ENCODE measurements at places on chromosomes 12 and 14.

- DNase-seq = peak; percentile 15
These were observed 313.1 kb downstream of the SLC6A15 start for GRCh38 chr12:84599539-84599938.

- DNase-seq = no peak
These were observed 11.6 kb downstream of the PTPRR start for GRCh38 chr12:70908978-70909377.

DNA sequence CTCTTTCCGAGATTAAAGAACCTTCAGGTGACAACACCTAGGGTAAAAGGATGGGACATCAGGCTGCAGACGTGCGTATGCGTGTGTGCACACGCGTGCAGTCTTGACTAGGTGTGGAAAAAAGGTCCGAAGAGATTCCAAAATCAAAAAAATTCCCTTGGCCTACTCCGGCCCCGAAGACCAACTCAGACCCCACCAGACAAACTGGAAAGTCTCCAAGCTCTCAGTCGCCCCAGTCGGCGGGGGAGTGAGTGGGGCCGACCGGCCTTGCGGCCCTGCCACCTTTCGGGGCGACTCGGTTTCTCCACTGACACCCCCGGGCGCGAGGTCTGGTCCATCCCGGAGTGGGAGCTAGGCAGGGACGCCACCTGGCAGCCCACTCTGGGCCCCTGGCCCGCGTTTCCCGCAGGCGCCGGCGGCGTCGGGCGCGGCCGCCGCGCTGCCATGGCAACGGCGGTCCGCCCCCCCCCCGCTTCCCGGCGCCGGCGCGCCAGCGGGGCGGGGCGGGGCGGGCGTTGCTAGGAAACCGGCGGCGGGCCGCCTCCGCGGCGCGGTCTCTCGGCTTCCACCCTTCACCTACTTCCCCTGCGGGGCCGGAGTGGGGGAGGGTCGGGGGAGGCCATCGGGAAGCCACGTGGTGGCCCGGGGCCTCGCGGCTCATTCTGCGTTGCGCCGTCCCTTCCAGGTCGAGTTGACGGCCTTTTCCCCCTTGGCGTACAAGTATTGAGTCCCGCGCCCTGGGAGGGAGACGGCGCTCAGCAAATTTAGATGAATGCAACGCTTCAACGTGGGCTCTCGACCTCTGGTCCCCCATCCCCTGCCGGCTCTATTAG is 253.1 kb downstream of the EFCAB11 start:
- DNase-seq = peak; percentile 92

- DNase-seq = no peak
These were observed 1.1 kb downstream of the ABCD4 start for GRCh38 chr14:74301594-74302151.

DNA sequence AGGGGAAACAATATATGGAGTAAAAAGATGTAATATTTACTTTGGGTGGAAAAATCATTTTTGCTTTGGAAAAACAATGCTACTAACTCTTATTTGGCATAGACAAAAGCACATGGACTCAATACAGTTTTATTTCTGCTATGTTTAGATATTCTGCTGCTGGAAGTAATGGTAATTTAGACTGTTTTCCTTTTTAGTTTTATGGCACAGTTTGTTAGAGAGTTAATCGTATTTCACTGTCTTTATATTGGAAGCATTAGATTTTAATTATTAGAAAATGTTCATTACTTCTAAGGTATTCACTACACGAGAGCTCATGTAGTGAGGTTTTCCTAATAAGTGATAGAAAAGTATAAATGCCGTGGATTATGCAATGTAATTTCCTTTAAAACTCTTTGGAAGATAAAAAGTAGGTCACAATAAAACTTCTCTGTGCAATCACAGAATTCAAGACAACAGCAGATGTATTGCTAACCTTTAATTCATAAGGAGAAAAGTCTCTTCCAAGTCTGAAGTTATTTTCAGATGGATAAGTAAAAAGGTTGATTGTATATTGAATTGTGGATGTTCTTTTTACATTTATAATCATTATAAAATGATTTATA is 851.8 kb downstream of the TMTC2 start:
- no peak for DNase-seq

GRCh38 chr12:112916270-112916669 is 9.5 kb downstream of the OAS1 start:
- no peak for DNase-seq

DNA sequence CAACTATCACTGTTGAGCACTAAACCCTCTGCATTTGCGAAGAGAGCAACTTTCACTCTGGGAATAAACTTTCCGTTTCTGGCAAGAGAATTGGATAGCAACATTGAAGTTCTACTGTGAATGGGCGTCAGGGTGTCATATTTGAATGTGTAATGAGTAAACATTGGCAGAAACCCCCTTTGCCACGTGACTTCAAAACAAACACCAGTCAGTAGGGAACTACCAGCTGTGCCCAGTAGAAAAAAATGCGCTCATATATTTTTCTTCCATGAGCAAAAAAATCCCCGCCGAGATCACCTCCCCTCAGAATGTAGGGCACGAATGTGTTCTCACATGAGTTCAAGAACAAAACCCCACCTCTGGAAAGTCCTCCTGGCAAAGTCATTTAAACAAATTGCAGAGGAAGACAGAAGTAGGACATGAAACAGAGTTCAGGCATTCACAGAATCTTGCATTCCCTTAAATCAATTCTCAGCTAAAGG is 80.6 kb downstream of the BTG1 start:
- DNase-seq = no peak

DNA sequence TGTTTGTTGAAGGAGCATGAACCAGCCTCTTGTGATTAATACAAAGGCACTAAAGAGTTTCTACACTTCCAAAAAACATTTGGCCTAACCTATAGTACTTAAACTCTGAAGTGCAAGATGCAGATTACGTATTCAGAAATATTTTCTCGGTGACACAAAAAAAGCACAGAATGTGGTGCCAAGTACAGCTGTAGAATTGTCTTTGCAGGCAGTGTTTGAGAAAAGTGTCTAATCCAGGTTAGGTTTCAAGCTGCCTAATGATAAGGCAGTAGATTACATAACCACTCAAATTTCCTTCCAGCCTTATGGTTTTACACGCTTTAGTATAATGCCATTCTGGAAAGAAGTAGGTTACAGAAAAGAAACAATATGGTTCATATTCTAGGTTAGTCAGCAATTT is 205.2 kb downstream of the KLHL28 start:
- DNase-seq = no peak

Measured in HEK293T (cell line).